ENCODE measurements at places on chromosomes 7 and 10.

- DNase-seq = no peak
These were observed 59.1 kb downstream of the LOXL4 start for GRCh38 chr10:98208925-98209324.

DNA sequence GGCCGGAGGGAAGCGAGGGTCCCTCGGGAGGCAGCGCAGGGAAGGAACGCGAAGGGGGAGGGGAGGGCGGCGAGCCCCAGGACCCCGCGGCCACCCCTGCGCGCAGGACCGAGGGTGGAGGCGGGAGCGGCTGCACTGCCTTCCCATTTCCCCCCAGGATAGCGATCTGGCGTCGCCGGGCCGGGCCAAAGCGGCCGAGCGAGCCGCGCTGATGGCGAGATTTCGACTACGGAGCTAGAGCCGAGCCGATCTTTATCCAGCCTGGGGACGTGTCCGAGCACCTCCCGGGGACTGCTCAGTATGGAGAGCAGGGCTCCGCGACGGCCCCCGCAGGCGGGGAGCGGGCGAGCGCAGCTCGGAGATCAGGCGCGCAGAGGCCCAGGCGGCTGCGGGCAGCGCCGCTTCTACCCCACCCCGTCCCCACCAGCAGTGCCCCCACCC, 590 bp upstream of the CRTAC1 start:
- no peak for DNase-seq

- peak; percentile 38 for DNase-seq
These were observed at the start of gene BHLHA15 for GRCh38 chr7:98211221-98211675. TSS of gene BHLHA15 (plus strand) at chr7:98211439. CDS start at chr7:98212310, 871 bp downstream.

GRCh38 chr7:86833360-86833759, 189.7 kb downstream of the GRM3 start:
- no peak for DNase-seq

- DNase-seq = no peak
These were observed 11.5 kb downstream of the AUTS2 start for GRCh38 chr7:69609541-69610373.

DNA sequence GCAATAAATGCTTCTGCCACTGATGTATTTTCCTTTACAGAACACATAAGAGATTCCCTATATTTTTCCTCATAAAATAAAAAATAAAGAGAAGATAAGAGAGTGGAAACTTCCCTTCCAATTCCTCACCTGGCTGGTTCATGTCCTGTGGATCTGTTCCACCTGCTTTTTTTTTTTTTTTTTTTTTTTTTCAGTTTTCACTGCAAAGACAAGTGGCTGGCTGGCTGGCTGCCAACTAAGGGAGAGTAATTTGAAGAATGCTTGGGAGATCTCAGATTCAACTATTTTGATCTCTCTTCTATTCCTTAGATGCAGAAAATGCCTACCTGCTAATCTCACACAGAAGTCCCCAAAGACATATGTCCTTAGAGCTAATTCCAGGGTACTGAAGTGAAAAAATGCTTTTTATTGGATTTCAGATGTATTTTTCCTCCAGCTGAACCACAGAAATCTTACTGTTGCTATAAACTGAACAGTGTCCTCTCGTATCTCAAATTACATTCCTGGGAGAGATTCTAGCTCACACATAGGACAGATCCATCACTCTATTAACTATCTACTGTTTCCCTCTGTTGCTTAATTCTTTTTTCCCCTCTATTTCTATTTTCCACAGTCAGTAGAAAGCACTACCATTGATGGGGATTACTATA, 120.8 kb downstream of the NRCAM start:
- no peak for DNase-seq

- DNase-seq = no peak
These were observed 283.7 kb downstream of the MALRD1 start for GRCh38 chr10:19332304-19332703.

DNA sequence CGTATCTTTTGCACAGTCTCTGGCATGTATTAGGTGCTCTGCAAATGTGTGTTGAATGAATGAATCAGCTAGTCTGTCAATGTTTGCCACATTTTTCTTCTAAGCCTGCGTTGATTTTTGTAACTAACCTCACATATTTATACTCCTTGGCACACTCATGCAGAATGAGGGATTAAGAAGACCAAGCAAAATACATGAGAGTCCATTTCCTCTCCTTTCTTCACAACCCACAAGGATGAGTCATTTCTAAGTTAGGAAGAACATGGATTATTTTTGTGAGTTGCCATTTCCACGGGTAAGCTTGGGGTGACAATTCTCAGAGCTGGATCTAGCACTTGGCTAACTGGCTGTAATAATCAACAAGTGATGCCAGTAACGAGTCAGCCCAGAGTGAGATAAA, 158.8 kb downstream of the TWIST1 start:
- no peak for DNase-seq

DNA sequence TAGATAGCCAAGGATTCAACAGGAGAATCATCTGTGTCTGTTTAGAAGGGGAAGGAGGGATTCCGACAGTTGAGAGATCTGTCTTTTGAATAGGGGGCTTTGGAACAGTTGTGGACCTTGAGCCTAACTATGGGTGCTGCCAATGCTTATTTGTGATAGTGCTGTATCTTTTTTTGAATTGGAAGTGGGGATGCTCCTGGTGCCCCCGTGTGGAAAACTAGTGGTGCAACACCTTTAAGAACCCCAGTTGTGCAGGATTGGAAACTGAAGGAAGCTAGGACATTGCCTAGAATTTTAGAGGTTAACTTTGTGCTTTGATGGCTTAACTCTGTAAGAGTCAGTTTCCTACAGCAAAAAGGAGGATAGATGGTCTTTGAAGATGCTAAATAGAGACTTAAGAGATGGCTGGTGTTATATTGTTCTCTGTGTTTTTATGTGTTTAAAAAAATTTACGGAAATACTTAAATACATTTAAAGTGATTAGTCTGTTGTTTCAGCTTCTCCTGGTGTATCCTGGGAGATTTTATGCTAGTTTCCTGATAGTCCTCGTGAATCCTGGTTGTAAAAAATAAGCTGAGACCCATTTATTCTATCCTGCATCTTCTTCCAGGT, 69.3 kb downstream of the AP3M1 start:
- DNase-seq = no peak

DNA sequence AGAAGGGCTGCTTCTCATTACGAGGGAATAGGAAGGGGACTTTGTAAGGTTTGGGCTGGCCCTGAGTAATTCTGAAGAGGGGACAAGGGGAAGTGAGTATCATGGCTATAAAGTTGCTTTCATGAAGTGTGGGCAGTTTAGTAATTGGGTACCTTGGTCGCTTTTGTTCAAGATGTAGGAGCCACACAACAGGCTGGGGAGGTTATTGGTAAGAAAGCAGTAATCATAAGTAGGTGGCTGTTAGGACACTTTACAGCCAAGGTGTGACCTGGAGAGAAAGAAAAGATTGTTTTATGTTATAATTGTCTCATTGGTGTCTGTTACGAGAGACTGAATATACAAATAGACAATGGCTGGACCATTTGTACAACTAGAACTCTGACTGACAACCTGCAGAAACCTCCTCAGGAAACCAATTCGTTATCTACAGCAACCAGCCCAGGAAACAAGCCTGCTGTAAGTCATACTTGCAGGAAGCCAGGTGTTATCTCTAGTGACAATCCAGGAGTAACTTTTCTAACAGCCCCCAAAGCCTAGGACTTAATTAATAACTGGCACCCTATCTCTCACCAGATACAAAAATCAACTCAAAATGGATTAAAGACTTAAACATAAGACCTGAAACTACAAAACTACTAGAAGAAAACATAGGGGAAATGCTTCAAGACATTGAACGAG, 5.0 kb upstream of the CCM2 start:
- DNase-seq = no peak

- no peak for DNase-seq
These were observed 8.8 kb downstream of the AKAP9 start for GRCh38 chr7:91949221-91950009.

Data from activated T-cell treated with anti-CD3 and anti-CD28 coated beads, Interleukin-2, amount 50 U/mL, for 1 hour (primary cell).